ENCODE measurements at places on chromosomes 5 and 9. TPM values are rescaled to one million over a fixed set of nuclear protein-coding genes. Genes with fewer than 3 reads are reported as not detected.

Gene TNFSF15
- 0.26 TPM for total RNA-seq

Gene ACOT12
- total RNA-seq, result 2.0 TPM

Gene DBH
- not detected for total RNA-seq

Gene FAXDC2
- total RNA-seq, result 11.3 TPM

Gene SH2D3C
- total RNA-seq, result not detected

Gene NFIL3
- total RNA-seq, result 70.1 TPM

Gene PCDHGA9
- total RNA-seq, result 4.8 TPM

Gene NR4A3
- total RNA-seq, result 5.6 TPM

Gene FAM193B
- 17.5 TPM for total RNA-seq

Gene IFNB1
- 0.17 TPM for total RNA-seq

Gene ZBTB34
- total RNA-seq, result 7.2 TPM

Gene GHR
- 2.3 TPM for total RNA-seq

Gene APBA1
- total RNA-seq, result 8.8 TPM

Gene HARS2
- total RNA-seq, result 30.1 TPM

Gene GFI1B
- total RNA-seq, result not detected

Gene ACTBL2
- total RNA-seq, result under 0.01 TPM

Gene ANKRD31
- total RNA-seq, result 0.26 TPM

Gene IL5
- not detected for total RNA-seq

Gene MCC
- total RNA-seq, result 41.3 TPM

Gene SLC35A4
- total RNA-seq, result 21.5 TPM

Gene GRXCR2
- not detected for total RNA-seq

Gene SV2C
- total RNA-seq, result not detected

Gene C7
- total RNA-seq, result under 0.01 TPM

Gene OTP
- not detected for total RNA-seq

Gene PCDHGA5
- 2.6 TPM for total RNA-seq

Gene CAVIN4
- 1.5 TPM for total RNA-seq

Gene LCN12
- not detected for total RNA-seq

Gene CTXN3
- total RNA-seq, result not detected

Gene NR5A1
- not detected for total RNA-seq

Gene TGFBI
- 270 TPM for total RNA-seq

Gene SOX30
- under 0.01 TPM for total RNA-seq

Gene SLC46A2
- total RNA-seq, result not detected

Gene CYLC2
- not detected for total RNA-seq

Gene IL7R
- total RNA-seq, result 67.9 TPM

Gene POU5F2
- 0.51 TPM for total RNA-seq

Gene CAMK2A
- 0.77 TPM for total RNA-seq

Gene CATSPER3
- total RNA-seq, result under 0.01 TPM

Gene NME5
- 2.5 TPM for total RNA-seq

Gene TEK
- total RNA-seq, result 0.51 TPM

Gene ABO
- not detected for total RNA-seq

Gene TSLP
- 9.2 TPM for total RNA-seq

Gene TXN
- total RNA-seq, result 355 TPM

Gene CAMK4
- 0.77 TPM for total RNA-seq

Gene PCDHGA2
- 4.5 TPM for total RNA-seq

Gene SNCAIP
- 5.1 TPM for total RNA-seq

Data from fibroblast of lung (primary cell).